ENCODE measurements at places on chromosomes 6 and 20.

DNA sequence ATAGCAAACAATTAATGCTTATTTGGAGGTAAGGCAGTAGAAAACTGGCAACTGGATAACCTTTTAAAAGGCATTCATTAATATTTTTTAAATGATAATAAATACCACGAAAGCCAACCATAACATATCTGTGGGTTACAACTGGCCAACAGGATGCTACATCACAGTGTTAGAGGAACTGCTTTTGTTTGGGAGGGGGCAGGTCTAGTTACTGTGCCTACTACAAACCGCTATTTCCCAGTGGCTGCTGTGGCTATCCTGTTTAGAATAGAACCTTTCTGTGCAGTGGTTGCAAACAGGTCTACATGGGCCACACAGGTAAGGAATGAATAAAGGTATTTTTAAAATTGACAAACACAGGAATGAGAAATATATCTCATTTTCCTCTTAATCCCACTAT, 976 bp downstream of the PIGT start:
- no peak for DNase-seq

DNA sequence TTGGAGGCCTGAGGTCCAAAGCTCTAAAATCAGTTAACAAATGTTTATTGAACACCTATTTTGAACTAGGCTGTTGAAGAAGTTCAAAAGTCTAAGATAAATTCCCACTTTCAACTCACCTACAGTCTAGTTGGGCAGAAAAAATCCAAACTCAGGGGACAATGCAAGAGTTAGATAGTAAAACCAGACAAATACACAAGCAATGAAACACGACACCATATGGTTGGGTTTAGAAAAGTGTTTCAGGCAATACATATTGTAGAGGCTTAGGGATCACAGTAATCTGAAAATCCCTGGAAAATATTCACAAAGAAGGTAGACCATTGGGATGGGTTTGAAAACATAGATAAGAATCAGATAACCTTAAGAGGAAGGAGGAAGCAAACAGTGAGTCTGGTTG, 1.3 kb upstream of the CARMIL1 start:
- DNase-seq: no peak

- DNase-seq: peak; percentile 38
Measured at GRCh38 chr6:30885481-30885998, 1.2 kb downstream of the DDR1 start.

DNA sequence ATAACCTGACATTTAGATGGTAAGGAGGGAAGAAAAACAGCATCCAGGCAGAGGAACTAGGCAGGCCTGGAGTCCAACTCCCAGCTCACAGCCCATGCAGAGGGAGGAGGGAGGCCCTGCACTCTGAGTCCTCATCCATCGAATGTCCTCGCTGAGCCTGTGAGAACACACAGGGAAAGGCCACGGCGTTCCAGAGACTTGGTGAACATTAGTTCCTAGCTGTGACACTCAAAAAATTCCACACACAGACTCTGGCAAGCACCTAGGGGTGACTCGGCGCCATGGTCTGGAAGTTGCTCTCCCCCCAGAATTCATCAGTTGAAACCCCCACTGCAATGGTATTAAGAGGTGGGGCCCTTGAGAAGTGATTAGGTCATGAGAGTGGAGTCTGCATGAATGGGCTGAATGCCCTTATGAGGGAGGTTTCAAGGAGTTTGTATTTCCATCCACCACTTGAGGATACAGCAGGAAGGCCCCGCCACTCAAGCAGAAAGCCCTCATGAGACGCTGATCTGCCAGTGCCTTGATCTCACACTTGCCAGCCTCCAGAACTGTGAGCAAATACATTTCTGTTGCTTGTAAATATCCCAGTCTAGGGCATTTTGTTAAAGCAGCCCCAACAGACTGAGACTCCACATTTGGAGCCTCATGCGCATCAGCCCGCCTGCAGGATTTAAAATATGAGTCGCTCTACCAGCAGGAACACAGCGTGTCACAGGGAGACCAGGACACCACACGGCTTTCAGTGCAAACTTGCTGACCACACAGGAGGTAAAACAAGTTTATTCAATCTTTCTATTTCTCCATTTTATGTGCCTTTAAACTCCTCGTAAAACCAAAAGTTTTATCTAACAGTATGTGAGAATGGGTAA, 73.9 kb downstream of the WDR27 start:
- no peak for DNase-seq

GRCh38 chr6:67736161-67736560, 898.9 kb upstream of the ADGRB3 start:
- DNase-seq: peak; percentile 45
